Urinary bladder (tissue), 4 donors: ENCODE measurements at places on chromosomes 2 and 18. TPM values are rescaled to one million over a fixed set of nuclear protein-coding genes. Genes with fewer than 3 reads are reported as not detected.

The OXER1 gene
- total RNA-seq: 1.5 TPM

The IL1F10 gene
- total RNA-seq: not detected

The ODC1 gene
- total RNA-seq: 68.3 TPM

The CPO gene
- 0.53 TPM for total RNA-seq

The TMEM37 gene
- total RNA-seq: 1.1 TPM

The SCN7A gene
- 133 TPM for total RNA-seq

The RFX8 gene
- 0.69 TPM for total RNA-seq

The NYAP2 gene
- total RNA-seq: 0.79 TPM

The TLX2 gene
- 0.63 TPM for total RNA-seq

The OTOS gene
- total RNA-seq: not detected

The MYO5B gene
- 8.8 TPM for total RNA-seq

The MRPS5 gene
- 43.5 TPM for total RNA-seq

The STAT4 gene
- total RNA-seq: 7.1 TPM

The RGPD4 gene
- total RNA-seq: 0.05 TPM

The PRKAG3 gene
- total RNA-seq: 1.2 TPM

The SNTG2 gene
- 0.69 TPM for total RNA-seq

The NCKAP1 gene
- total RNA-seq: 297 TPM

The RNU2-63P gene
- total RNA-seq: not detected

The TEX44 gene
- not detected for total RNA-seq

The MAIP1 gene
- total RNA-seq: 14.4 TPM

The CD8A gene
- total RNA-seq: not detected

The POTEJ gene
- not detected for total RNA-seq

The GPR45 gene
- not detected for total RNA-seq

The OR6B3 gene
- not detected for total RNA-seq

The SLC11A1 gene
- 1.7 TPM for total RNA-seq
